ENCODE measurements at places on chromosomes 12 and 14. TPM values are rescaled to one million over a fixed set of nuclear protein-coding genes. Genes with fewer than 3 reads are reported as not detected.

GRCh38 chr12:39123580-39124253 is 218.3 kb upstream of the CPNE8 start:
- DNase-seq = no peak

The RFX4 gene
- 25.4 TPM for total RNA-seq

- no peak for DNase-seq
Measured at GRCh38 chr12:95300286-95300685, 82.7 kb downstream of the VEZT start.

The FOXN4 gene
- 2.0 TPM for total RNA-seq

- DNase-seq = no peak
Measured at GRCh38 chr14:101823511-101824120, 62.1 kb downstream of the PPP2R5C start.

- DNase-seq = no peak
Measured at GRCh38 chr12:124506145-124506831, 61.1 kb downstream of the NCOR2 start.
